ENCODE measurements at places on chromosomes 3 and 15.

DNA sequence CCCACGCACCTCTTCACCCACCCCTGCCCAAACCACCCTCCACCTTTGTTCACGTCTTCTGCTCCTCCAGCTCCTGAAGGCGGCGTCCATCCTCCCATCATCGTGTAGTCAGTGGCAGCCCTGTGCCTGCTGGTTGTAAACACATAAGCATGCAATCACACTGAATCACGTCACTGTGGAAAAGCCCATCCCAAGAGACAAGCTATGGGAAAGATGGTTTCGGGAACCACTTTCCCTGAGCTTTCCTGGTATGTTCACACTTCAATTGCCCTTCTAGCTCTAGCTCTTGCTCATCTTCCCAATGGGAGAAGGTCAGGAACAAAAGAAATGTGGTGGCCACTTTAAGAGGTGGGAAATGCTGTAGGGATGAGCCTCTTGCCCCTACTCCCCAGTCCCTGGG lies 14.4 kb upstream of the GOLGA8J start:
- no peak for DNase-seq

DNA sequence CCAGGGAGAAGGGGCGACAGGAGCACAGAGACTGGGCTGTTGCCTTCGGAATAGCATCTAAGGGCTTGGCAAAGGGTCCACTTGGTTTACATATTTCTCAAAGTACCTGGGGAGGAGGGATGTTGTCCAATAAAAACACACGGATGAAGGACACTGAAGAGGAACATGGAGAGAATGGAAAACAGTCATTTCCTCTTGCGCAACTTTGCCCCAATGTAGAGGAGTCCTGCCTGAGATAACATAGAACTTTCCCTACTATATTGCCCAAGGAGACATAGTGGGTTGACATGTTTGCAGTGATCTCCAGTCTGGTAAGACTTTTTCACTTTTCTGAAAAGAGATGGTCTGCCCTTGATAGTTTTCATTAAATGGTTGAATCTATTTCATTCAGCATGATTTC lies 468.8 kb upstream of the SUCLG2 start:
- no peak for DNase-seq

DNA sequence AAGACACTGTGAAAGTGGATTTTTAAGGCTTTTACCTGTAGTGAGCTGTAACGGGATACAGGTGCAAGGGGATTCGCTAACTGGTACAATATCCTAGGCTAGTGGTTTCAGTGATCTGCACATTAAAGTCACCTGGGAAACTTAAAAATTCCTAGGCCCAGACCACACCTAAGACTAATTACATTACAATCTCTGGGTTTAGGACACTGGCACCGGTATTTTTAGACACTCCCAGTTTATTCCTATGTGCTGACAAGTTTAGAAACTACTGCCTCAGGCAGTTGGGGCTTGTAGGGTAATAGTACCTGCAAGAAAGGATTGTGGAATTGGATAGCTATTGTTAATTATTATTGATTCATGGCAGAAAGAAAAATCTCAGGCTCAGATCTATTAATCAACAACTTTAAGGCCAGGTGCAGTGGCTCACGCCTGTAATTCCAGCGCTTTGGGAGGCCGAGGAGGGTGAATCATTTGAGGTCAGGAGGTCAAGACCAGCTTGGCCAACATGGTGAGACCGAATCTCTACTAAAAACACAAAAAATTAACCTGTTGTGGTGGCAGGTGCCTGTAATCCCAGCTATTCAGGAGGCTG lies 50.4 kb upstream of the CASR start:
- DNase-seq: no peak

- DNase-seq: no peak
Observed at GRCh38 chr3:29271475-29271874, 9.4 kb upstream of the RBMS3 start.

GRCh38 chr3:34277110-34277509 lies 478.7 kb downstream of the PDCD6IP start:
- no peak for DNase-seq

DNA sequence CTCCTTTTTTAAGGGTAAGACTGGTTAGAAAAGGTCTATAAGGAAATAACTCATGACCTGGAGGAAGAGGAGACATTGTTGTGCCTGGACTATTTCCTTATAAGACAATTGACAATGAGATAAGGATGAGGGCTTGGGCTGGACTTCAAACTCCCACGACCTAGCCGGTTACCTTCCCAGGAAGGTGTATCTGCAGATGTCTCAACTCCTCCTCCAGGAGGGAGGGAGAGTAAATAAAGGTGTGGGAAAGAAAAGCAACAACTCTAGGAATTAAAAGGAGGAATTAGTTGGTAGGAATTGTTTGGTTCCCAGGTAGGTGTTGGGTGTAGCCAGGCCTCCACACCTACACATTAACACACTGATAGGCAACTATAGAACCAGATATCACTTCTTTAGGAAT lies 97.8 kb upstream of the TBL1XR1 start:
- no peak for DNase-seq

- no peak for DNase-seq
Observed at GRCh38 chr3:129336093-129336706, 57.5 kb downstream of the HMCES start.

DNA sequence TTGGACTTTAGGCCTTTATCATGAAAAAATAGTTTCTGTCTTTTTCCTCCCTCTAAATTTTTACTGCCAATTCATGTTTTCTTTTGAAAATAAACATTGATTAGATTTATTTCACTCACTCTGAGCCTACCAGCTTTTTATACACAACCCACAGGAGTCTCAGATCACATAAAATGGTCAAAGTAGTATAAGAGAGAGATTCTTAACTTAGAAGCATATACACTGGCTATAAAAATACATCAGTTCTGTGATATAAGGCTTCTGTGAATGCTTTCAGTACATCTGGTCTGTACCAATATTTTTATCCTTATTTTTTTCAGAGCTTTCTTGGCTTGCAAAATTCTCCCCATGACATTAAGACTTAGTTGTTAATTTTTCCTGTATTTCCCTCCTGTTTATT lies 117.0 kb upstream of the PTX3 start:
- no peak for DNase-seq

- DNase-seq: no peak
Observed at GRCh38 chr15:91942720-91943394, 89.3 kb downstream of the SLCO3A1 start.

GRCh38 chr3:187507266-187507665 lies 139.1 kb downstream of the RTP4 start:
- no peak for DNase-seq

- no peak for DNase-seq
Observed at GRCh38 chr3:150483226-150483625, 63.1 kb downstream of the SERP1 start.

GRCh38 chr3:62159709-62160092 lies 213.6 kb downstream of the FEZF2 start:
- DNase-seq: no peak

- DNase-seq: no peak
Observed at GRCh38 chr15:97930230-97930629, 30.3 kb upstream of the ARRDC4 start.

DNA sequence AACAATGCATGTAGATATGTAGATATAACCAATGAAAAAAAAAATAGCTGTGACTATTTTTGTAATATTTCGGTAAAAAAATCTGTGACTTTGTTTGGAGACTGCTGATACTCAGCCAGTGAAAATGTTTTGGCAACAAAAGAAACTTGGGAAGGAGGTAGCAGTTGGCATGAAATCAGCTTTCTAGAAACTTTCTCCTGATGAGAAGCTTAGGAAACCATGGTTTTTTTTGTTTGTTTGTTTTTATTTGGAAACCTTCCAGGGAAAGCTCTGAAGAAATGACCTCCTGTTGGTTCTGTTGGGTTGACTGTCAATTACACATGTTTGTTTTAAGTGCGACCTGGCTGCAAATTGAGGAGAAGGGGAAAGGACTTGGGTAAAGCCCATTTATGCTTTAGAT lies 445.9 kb downstream of the UNC13C start:
- no peak for DNase-seq

DNA sequence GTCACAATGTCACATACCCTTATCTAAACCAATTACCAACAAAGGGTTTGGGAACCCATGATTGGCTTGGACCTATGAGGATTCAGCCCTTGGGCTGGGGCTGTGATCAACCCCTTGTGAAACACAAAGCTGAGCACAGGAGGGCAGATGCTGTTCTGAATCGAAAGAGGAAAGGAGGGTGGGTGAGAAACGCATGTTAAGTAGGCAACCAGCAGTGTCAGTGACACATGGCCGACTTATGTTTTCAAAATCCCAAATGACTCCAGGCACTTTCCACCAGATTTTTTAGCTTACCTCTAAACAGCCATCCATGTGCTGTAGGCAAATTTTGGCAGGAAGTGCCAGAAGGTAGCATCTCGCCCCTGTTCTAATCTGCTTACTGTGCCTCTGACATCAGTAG lies 34.1 kb upstream of the KLHL25 start:
- DNase-seq: no peak

DNA sequence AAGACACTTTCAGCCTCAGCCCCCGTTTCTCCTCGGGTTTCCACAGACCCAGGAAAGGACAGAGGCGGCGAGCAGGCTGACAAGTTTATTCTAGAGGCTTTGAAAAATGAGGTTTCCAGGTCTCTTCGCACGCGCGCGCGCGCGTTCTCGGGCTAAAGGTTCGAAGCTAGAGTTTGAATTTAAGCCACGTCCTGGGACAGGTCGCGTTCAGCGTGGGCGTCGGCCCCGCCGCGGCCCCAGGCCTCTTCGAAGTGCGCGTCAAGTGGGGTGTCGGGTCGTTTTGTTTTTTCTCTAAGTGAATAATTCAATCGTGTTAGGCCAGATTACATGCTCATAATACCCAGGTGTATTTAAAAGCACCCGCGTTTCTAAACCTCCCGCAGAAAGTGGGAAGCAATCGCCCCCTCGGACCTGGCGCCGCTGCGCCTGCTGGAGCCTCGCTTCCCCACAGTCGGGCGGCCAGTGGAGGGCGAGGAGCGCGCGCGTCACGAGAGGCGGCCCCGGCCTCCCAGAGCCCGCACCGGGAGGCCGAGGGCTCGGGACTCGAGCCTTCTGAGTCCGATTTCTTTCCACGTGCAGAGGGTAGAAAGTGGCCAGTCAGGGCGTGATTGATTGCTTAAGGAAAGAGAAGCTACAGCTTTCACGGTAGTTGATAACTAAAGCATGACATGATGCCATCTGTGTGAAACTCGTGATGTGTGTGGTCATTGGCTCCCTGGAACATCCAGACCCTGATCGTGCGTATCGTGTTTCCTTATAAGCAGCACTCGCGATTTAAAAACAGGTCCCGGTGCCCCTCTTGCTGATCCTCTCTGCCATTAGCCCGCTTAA lies 15.8 kb upstream of the SOX2 start:
- no peak for DNase-seq

GRCh38 chr15:76197703-76198455 lies 113.4 kb downstream of the ETFA start:
- DNase-seq: no peak

DNA sequence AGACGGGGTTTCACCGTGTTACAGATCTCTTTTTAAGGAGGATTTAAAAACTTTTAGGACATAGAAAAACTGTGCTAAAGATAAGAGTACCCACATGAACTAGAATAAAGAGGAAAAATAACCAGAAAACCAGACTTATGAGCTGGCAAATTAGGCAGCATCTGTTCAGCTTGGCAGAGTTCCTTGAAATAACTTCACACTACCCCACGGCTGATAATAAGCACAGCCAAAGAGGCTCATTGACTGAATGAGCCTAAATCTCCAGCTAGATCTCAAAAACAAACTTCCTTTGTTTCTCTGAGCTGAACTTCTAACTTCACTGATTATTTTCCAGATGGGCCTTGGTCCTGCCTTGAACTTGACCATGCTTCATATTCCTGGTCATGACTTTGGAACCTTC lies 26.7 kb upstream of the PIK3R4 start:
- no peak for DNase-seq

- no peak for DNase-seq
Observed at GRCh38 chr3:190048932-190049441, 71.7 kb downstream of the P3H2 start.

DNA sequence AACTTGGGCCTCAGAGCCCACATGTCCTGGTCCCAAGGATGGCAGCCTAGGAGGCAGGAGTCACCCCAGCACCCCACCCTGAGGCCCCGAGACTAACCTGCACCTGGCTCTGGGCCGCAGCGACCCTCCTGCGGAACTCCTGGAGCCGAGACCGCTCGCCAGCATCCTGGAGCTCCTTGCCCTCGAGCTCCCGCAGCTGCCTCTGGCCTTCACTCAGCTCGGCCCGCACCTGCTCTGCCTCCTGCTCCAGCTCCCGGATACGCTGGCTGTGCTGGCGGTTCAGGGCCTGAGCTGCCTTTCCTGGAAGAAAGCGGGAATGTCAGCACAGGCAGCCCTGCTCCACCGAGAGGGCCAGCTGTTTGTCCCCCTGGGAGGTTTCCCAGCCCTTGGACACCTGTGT lies 13.2 kb downstream of the KIF7 start:
- no peak for DNase-seq

DNA sequence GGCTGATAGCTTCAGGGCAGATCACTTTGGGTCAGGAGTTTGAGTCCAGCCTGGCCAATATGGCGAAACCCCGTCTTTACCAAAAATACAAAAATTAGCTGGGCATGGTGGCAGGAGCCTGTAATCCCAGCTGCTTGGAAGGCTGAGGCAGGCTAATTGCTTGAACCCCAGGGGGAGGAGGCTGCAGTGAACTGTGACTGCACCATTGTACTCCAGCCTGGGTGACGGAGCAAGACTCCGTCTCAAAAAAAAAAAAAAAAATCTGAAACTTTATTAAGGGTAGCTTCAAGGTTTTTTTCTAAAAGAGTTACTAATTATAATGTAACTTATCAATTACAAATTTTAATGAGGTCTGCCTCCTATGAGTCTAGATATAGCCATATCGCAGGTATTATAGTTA lies 5.1 kb downstream of the NECTIN3 start:
- no peak for DNase-seq

GRCh38 chr3:62201438-62202035 lies 171.8 kb downstream of the FEZF2 start:
- peak; percentile 9 for DNase-seq

DNA sequence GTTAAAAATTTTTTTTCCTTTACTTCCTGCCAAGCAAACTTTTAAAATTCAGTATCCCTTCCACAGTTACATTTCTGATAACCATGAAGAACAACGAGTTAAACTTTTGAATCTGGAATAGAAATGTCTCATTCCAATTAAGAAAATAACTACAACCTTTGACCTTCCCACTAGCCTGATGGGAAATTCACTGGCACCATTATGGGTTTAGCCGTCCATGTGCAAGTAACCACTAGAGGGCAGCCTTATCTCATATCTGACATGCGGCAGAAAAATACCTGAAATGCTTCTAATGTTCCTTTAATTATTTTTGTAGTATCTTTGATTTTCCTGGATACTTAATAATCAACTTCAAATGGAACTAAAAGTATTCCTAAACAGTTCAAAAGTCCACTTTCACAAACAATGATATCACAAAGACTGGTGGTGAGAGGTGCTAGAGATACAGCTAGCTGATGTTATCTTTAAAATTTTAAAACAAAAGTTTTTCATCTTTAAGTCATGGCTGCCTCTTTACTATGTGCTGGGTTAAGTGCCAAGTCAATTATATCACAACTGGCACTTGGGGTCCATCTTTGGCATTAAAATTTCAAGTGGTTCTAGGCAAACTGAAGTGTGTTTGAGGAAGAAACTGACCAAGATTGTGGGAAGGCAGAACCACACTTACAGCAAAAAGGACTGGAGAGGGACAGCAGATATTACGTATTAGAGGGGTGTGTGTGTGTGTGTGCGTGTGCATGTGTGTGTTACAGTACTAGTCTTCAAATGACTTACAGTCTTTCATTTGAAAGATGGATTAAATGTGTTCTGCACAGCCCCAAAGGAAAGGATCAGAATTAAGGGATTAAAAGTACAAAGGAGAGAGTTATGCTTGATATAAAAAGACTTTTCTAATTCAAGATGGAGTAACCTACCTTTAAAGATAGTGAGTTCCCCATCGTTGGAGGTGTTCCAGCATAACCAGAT lies 107.1 kb upstream of the ICE2 start:
- DNase-seq: no peak

Measured in GM18507 (cell line).